ENCODE measurements at places on chromosomes 12 and 14.

GRCh38 chr12:4107436-4107878 lies 166.1 kb upstream of the CCND2 start:
- DNase-seq: peak; percentile 63

DNA sequence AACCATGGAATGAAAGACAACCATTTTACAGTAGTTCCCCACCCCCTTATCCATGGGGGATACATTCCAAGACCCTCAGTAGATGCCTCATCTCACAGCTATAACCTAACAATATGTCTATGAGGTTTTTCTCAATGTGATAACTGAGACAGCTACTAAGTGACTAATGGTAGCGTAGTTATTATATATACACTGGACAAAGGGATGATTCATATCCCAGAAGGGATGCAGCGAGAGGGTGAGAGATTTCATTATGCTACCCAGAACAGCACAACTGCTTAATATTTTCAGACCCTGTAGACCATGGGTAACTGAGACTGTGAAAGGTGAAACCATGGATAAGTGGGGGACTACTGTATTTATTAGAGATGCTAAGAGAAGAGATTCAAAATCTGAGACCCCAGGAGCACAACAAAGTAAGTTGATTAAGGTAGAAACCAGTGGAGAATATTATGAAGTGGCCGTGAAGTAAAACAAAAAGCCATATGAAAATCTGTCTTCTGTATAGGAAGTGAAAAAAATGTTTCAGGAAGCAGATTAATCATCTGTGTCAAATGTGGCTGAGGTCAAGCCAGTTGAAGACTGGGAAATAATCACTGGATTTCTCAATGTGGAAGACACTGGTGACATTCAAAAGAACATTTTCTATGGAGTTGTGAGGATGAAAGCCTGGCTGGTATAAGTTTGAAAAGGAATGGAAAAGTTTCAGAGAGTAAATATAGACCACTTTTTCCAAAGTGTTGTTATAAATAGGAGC lies 77.2 kb downstream of the RPL10L start:
- no peak for DNase-seq

GRCh38 chr14:90720336-90720735 lies 95.9 kb downstream of the TTC7B start:
- no peak for DNase-seq

- DNase-seq: no peak
Observed at GRCh38 chr12:6643569-6644256, 3.5 kb downstream of the ACRBP start.

GRCh38 chr12:105742567-105742874 lies 396.2 kb downstream of the NUAK1 start:
- no peak for DNase-seq

DNA sequence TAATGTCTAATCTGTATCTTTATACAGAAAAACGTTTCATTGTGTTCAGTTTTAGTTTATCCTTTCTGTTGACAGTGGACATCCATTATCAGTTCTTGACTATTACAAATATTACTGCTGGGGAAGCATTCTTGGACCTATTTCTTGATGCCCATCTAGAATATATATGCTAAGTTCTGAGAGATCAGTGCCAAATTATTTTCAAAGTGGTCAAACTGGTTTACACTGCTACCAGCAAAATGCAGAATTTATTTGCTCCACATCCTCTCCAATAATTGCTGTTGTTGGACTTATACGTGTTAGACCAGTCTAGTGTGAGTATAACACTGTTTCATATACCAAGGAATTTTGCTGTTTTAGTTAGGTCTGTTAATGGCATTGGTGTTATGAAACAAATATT lies 85.5 kb upstream of the TRAF3 start:
- DNase-seq: no peak

- DNase-seq: no peak
Observed at GRCh38 chr14:23608454-23608853, 27.7 kb upstream of the DHRS2 start.

DNA sequence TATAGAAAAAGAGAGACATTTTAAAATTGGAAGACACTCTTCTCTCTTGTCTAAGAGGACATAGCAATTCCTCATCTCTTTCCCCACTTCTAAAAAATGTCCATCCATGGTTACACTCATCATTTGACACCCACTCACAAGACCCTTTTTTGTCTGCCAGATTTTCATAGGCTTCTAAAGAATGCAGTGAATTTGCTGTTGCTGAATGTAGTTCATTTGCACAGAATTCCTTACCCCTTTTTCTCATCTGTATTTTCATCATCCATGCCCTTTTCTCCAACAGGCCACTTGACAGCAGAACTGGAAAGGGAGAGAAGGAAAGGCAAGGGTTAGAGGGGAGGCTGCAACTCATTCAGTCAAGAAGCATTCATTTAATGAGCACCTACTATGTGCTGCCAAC lies 128.0 kb downstream of the NUAK1 start:
- no peak for DNase-seq

DNA sequence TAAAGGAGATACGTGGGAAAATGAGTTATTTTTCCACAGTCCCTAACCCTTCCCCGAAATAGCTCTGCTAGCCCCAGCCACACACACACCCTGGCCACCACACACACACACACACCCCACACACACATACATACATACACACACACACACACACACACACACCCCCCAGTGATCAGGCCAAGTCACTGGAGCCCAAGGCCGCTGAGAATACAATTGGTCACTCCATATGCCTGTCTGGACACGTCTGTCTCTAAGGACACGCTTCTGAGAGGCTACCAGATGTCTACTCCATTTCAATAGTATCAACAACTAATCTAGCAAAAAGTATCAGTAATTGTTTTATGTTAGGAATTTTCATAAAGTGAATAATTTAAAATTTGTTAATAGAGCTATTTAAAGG lies 13.0 kb upstream of the DIABLO start:
- DNase-seq: no peak

- DNase-seq: no peak
Observed at GRCh38 chr12:64819816-64820402, 4.5 kb upstream of the TBC1D30 start.

DNA sequence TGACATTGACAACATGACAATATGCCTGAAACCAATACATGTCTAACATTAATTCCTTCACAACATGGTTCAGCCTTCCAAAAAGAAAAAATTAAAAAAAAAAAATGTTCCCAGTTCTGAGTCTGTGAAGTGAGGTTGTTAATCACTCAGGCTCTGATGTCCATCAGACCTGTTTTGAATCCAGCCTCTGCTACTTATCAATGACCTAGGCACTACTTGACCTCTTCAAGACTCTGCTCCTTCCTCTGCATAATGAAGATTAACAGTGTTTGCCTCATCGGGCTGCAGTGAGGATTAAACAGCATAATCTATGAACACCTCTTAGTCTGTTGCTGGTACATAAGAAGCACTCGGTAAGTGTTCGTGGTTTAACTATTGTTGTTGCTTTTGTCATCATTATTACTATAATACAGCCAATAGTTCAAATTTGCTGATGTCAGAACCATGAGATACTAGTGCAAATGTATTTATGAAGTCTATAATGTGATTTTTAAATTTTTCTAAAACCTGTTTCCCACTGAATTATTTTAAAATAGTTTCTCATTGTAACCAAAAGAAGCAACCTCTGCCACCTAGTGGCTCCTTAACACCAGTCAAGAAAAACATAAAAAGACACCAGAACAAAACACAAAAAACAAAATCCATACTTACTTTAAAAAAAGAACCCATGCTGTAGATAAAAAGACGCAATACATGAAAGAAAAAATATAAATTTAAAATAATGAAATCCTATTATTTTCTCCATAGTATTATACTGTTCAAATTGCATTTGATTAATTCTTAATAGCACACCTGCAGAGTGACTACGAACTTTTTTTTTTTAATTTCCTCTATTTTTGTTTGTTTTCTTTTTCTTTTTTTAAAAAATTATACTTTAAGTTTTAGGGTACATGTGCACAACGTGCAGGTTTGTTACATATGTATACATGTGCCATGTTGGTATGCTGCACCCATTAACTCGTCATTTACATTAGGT lies 20.3 kb upstream of the TMX1 start:
- no peak for DNase-seq

DNA sequence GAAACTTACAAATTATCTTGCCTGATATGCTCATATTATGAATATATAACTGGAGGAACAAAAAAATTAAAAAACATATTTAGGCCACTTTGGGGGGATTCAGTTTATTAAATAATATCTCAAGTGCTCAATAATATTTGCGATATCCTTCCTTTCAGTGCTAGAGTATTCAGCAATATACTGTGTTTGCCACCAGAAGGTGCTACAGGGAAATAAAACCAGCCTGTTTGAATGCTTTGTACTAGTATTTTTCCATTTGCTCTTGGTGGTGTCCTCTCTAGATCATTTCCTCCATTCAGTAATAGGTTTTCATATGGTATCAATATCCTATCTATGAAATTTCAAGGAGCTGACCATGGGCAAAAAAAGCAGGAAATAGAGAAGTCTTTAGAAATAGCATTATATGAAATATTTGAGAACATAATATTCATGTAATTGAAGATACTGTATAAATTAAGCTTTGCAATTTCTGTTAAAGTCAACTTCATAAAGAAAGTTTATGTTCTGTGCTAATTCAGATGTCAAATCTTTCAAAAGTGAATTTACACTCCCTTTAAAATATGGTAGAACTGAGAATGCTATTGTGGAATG lies 106.2 kb upstream of the NAV3 start:
- no peak for DNase-seq

DNA sequence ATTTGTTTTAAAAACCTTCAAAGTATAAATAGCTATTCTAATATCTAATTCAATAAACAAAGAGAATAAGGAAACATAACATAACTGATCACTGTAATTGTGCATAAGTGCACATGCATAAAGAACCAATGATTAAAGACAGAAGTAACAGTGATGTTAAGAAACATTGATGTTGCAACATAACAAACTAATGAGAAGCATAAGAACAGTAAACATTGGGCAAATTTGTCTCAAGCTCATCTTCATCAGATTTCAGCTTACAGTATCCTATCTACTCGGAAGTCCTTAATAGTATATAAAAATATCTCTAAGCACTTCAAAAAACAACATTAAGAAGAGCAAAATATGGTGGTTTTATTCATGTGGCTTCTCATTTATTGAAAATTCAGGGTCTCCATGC lies 97.6 kb downstream of the GARIN6 start:
- no peak for DNase-seq

- no peak for DNase-seq
Observed at GRCh38 chr12:26705851-26706250, 127.1 kb downstream of the ITPR2 start.

GRCh38 chr14:83664389-83664788 lies 1865.6 kb upstream of the FLRT2 start:
- DNase-seq: no peak

GRCh38 chr14:78610994-78611393 lies 440.8 kb downstream of the NRXN3 start:
- DNase-seq: no peak

GRCh38 chr12:3661028-3661427 lies 91.9 kb downstream of the CRACR2A start:
- no peak for DNase-seq

GRCh38 chr12:79870916-79871315 lies 64.0 kb downstream of the PPP1R12A start:
- DNase-seq: no peak

DNA sequence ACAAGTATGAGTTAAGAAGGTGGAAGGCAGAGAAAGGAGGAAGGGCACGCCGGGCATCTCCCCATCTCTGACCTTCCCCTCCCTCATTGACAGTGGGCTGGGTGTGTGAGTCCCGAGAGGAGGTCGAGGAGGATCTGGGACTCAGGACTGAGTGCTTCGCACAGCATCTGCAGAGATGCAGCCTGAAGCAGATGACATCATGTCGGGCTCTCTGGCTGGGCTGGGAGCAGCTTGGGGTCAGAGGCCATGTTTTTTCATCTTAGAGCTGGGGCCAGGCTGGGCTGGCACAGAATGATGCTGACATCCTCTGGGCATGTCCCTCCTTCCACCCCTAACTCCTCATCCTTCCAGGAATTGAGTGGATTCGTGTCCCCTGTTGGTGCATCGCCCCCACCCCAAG lies 43.5 kb downstream of the CMKLR1 start:
- DNase-seq: no peak

GRCh38 chr14:32620724-32621123 lies 291.6 kb downstream of the AKAP6 start:
- DNase-seq: no peak

GRCh38 chr14:20613094-20614037 lies 22.2 kb upstream of the RNASE12 start:
- DNase-seq: peak; percentile 89

DNA sequence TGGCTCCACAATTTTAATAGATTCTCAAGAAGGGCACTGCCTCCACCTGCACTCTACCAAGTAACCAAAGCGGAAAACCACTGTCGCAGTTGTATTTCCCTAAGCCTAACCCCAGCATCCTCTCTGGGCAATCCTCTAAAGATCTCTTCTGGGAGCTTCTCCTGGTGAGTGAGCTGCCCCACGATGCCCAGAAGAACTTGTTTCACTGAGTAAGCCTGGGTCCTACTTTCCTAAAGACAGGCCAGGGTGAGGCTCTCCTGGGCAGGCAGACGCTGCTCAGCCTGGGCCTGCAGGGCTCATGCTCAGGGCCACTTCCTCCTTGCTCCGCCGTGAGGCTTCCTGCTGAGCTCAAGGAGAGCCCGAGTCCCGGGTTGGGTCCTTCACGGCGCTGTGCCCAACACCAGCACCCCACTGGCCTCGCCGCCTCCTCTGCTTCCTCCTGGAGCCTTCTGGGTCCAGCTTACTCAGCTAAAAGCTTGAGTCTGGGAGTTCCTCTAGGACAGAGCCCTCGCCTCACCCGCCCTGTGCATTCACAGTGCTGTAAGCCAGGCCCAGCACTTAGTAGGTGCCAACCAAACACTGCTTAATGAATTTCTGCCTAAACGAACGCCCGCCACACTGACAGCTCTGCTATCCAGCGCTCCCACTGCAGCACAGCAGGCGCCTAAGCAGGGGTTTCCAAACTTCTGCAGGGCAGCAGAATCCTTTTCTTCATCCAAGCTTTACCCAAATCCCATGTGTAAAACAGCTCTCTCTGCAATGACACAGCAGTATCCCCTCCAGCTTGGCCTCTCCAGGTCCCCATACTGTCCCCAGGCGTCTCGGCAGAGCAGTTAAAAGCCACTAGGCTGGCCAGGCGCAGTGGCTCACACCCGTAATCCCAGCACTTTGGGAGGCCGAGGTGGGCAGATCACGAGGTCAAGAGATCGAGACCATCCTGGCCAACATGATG lies 5.7 kb downstream of the RAB35 start:
- DNase-seq: peak; percentile 54

DNA sequence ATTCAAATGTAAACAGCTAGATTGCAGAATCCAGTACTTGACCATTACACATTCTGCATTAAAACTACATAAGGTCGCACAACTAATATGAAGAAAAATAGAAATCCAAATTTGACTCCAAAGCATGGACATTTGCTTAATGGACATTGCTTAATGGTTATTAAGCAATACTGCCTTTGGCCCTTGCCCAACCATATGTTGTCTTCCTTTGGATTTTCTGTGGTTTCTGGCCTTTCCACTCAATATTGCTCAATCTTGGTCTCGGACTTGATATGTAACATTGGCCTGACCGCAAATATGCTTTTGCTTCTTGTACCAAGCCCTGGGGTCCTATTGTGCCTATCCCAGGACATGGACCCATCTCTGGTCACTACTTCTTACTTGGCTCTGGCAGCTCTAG lies 67.2 kb downstream of the PTPRR start:
- DNase-seq: no peak
